ENCODE measurements at places on chromosomes 3 and 15.

GRCh38 chr15:80711886-80712285 lies 16.8 kb downstream of the ABHD17C start:
- no peak for DNase-seq

- no peak for DNase-seq
These were observed 55.1 kb downstream of the PLXNA1 start for GRCh38 chr3:127037971-127038446.

DNA sequence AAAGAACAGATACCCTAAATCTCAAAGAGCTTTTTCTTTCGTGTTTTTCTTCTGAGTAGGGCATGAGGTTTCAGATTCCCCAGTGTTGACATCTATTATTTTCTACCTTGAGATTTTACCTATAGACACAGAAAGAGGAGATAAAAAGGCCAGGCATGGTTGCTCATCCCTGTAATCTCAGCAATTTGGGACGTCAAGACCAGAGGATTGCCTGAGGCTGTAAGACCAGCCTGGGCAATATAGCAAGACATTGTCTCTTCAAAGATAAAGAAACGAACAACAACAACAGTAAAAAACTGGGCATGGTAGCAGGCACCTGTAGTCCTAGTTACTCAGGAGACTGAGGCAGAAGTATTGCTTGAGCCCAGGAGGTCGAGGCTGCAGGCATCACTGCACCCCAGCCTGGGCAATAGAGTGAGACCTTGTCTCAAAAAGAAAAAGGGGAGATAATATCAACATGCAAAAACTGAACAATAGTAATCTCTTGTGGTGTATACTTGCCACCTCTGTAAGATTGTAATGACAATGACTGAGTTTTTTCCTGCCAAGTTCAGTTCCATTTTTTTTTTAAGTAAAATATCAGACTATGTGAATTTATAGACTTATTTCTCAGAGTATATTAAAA lies 71.3 kb downstream of the MBNL1 start:
- DNase-seq: no peak

- no peak for DNase-seq
These were observed 39.0 kb downstream of the IL12A start for GRCh38 chr3:160027541-160028195.

- no peak for DNase-seq
These were observed 72.7 kb downstream of the PEAK1 start for GRCh38 chr15:77347197-77347596.

DNA sequence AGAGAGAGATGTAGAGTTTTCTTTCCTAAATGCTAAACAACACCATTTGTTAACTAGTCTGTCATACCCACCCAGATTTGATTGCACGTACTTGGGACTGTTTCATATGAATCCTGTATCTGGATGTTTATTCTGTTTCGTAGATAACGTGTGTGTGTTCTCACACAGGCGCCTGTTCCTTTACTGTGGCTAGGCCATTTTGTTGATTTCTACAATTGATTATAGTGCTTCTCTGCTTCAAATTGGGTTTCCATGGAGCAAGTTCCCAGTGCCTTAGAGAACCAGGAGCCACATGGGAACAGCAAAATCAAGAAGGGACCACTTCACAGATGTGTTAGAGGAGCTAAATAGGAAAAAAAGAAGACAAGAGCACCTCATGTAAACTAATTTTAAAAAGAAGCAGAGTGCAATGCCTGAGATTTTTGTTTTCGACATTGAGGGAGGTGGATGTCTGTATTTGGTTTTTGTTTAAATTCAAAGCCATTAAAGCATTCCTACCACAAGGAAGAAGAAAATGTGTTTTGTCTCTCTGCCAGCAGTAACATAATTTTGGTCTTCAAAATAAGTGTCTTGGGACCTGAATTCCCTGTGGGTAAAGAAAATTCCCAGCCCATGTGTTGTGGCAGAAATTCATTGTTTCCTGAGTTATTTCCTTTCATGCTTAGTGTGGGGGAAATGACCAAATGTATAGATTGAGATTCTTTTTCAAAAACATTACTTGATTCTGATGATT lies 424.0 kb upstream of the C2CD4B start:
- no peak for DNase-seq

GRCh38 chr15:96347181-96348111 lies 16.9 kb downstream of the NR2F2 start:
- no peak for DNase-seq

DNA sequence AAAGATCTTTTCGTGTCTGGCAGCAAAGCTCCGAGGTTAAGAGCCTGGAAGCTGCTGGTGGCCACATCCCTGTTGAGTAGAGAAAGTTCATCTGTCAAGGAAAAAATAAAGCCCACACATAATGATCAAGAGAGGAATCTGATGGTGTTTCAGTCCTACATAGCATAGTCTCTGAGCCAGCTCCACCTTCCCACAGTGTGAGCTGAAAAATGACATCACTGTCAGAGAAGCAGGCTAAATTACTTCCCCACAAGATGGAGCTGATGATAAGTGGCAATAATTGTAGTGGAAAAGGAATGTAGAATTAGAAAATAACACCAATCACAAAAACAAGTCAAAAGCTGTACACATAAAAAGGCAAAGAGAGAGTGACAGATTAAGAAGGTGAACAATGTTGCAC lies 84.5 kb downstream of the AQP9 start:
- no peak for DNase-seq

DNA sequence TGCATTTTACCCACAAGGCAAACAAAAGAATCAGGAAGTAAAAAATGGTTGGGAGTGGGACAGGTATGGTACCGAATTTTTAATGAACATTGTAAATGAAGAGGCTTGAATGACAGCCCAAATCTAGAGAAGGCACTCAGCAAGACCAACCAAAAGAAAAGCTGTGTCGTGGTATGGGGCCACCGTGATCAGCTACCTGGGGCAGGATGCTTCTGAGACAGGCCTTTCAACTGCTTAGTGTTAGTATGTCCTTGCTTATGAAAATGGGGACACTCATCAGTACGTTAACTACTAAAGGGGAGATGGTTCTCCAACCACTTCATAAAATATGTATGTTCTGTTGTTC lies 228.7 kb upstream of the ST8SIA2 start:
- no peak for DNase-seq

GRCh38 chr15:53328341-53328740 lies 431.1 kb downstream of the WDR72 start:
- DNase-seq: no peak

DNA sequence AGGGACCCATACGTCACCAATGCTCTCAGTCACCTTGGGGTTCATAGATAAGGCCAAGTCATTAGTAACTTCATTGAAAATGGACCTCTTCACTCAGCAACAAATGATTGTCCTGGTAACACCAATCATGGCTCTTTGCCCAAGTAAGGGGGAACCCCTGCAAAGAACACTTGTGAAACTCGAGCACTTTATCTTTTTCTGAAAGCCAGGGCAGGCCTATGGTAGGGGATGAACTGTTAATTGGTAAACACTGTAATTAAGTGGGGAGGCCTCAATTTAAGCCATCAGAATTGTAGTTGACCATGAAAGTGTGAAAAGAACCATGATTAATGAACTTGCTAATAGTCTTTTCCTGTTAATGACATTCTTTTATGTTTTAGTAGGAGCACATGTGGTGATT lies 73.3 kb downstream of the ABHD5 start:
- no peak for DNase-seq

DNA sequence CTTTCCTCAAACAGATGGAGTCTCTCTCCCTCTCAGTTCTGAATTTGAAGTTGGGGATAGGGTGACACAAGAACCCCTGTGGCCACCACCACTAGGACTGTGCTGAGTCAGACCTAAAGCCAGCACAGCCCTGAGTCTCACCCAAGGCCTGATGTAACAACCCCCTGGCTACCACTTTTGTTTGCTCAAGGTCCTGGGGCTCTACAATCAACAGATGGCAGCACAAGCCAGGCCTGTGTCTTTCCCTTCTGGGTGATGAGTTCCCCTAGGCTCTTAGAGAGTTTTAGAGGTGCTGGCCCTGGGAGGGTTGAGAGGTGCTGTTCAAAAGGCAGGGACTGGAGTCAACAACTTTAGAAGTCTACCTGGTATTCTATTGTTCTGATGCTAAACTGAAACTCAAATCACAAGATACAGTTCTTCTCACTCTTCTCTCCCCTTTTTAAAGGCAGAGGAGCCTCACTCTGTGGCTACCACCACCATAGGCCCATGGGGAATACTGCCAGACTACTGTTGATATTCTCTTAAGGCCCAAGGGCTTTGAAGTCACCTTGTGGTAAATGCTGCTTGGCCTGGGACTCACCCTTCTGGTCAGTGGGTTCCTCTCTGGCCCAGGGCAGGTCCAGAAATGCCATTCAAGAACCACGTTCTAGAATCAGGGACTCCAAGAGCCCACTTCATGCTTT lies 6.5 kb downstream of the OR5K4 start:
- DNase-seq: no peak

GRCh38 chr3:184380185-184380626 lies 352 bp downstream of the CHRD start:
- DNase-seq: no peak

GRCh38 chr3:37262816-37263393 lies 88.5 kb upstream of the LRRFIP2 start:
- DNase-seq: no peak

- DNase-seq: no peak
These were observed 323.9 kb upstream of the IGF1R start for GRCh38 chr15:98324341-98324970.

- DNase-seq: peak; percentile 75
These were observed 54.3 kb downstream of the OXNAD1 start for GRCh38 chr3:16319307-16319706.

DNA sequence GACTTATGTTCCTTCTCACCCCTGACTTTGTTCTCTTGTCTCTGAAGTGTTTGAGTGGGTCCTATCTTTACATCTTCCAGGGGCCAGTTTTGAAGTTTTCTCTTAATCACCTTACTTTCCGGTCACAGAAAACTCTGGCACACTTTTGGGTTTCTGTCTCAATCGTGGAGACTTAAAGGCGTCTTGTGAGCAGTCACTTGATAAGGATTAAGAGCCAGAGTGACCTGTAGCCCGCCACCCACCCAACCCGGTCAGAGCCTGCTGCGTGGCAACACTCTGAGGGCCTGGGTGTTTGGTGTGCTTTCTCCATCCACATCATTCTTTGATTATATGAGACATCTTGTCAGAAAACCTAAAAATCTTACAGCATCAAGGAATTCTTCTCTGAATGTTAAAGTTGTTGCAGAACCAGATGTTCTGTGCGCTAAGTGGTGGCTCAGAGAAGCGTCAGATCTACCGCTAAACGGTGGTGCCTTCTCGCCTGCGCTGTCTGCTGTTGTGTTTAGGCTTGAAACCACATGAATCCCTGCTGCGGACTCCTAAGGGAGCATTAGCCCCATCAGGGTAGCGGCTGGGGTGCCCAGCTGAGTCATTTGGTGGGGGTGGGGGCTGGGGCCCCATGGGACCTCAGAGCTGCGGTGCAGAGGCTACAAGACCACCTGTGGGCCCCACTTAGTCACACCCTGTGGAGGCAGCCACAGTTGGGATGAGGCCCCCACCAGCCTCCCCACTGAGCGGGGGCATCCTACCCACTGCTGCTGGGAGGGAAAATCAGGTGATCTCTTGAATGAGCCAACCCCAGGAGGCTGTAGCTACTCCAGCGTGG lies 158.7 kb upstream of the BHLHE40 start:
- DNase-seq: no peak

DNA sequence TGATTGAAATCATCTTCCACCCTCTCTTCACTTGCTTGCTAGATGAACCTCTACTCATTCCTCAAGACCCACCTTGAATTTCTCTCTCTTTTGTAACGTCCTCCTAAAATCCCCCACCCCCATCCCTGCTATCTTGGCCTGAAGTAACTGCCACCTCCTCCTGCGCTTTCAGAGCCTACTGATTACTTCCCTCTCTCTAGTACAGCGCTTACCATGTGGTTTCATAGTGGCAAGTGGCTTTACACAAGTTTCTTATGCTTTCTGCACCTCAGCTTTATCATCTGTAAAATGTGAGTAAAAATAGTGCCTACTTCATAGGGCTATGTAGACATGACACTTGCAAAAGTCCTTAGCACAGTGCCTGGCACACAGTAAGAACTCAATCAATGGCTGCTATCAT lies 28.7 kb upstream of the DAZL start:
- DNase-seq: no peak

- no peak for DNase-seq
These were observed 231.2 kb upstream of the TPRG1 start for GRCh38 chr3:188940573-188940932.

- DNase-seq: no peak
These were observed 311.4 kb downstream of the TBC1D5 start for GRCh38 chr3:17431004-17431403.

- no peak for DNase-seq
These were observed 65.6 kb downstream of the MAP2K5 start for GRCh38 chr15:67607959-67608637.

DNA sequence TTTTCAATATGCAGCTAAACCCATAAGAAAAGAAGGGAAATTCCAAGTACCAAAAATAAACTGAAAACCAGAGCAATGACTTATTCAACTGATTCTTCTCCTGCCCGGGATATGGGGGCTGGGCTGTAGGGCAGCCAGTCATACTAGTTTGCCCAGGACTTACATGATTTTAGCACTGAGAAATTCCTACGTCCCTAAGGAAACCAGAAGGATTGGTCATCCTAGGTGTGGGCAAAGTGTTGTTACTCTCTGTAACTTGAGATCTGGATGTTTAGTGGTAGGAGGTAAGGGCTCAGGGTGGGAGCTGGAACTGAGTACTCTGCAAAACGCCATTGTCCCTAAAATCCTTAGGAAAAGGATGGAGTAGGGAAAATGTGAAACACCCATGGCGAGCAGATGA lies 1.2 kb upstream of the DAZL start:
- DNase-seq: no peak

GRCh38 chr3:38247366-38248035 lies 18.1 kb upstream of the SLC22A13 start:
- no peak for DNase-seq

GRCh38 chr3:3015185-3016089 lies 94.7 kb downstream of the IL5RA start:
- DNase-seq: no peak

DNA sequence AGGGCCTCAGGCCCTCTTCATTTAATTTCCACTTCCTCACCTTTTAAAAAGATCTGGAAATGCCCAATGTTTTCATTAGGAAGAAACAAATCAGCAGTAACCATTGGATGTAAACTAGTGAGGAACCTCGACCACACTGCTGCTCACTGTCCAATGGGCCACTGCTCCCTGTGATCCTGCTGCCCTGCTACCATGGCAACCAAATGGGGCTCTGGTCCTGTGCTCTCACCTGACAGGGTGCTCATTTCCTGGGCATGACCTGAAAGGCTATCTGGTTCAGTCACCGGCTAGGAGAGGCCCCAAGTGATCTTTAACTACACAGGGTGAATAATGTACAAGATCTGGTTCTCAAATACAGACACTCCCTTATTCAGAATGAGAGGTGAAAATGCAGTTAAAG lies 54.6 kb downstream of the ARHGEF3 start:
- DNase-seq: no peak
